ENCODE measurements at places on chromosomes 16 and 17. TPM values are rescaled to one million over a fixed set of nuclear protein-coding genes. Genes with fewer than 3 reads are reported as not detected.

Gene SLC6A2
- 1.7 TPM for polyA plus RNA-seq

Gene STAC2
- 0.25 TPM for polyA plus RNA-seq

Gene NPTX1
- polyA plus RNA-seq: 0.23 TPM

Gene WDR81
- 16.3 TPM for polyA plus RNA-seq

Gene ETV4
- polyA plus RNA-seq: 10.0 TPM

Gene DHRS7C
- polyA plus RNA-seq: 106 TPM

Gene RIPOR1
- polyA plus RNA-seq: 50.0 TPM

Gene MAP2K6
- polyA plus RNA-seq: 14.3 TPM

Gene ENPP7
- 1.2 TPM for polyA plus RNA-seq

Gene KIF2B
- polyA plus RNA-seq: not detected

Gene SULT1A4
- 6.9 TPM for polyA plus RNA-seq

All from muscle of leg (tissue), 16 donors.